ENCODE measurements at places on chromosomes 6 and 20.

GRCh38 chr20:4722993-4723392 is 1.3 kb downstream of the PRND start:
- DNase-seq, result no peak

DNA sequence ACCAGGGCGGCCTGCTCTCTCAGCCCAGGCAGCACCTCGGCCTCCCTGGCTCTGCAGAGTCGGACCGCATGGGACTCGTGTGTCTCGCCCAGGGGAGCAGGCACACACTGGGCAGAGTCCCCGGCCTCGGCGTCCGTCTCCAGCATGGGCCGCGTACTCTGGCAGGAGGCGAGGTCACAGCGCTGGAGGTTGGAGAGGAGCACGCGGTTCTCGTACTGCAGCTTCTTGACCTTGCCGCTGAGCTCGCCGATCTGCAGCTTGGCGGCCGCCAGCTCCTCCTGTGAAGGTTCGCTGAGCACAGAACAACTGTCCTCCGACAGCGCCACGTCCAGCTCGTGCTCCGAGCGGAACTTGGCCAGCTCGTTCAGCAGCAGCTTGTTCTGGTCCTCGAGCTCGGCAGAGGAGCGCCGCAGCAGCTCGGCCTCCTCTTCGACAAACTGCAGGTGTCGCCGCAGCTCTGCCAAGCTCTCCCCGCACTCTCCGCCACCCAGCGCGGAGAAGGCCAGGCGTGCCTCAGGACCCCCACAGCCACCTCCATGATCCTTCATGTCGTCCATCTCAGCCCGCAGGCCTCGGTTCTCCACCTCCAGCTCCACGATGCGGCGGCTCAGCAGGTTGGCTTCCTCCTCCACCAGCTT is 42.0 kb upstream of the DSN1 start:
- DNase-seq, result no peak

GRCh38 chr6:1394514-1395463 is 5.4 kb downstream of the FOXF2 start:
- DNase-seq, result no peak

GRCh38 chr6:97456070-97456469 is 173.1 kb upstream of the MMS22L start:
- no peak for DNase-seq

- no peak for DNase-seq
Observed at GRCh38 chr20:40583205-40583604, 105.8 kb downstream of the MAFB start.

GRCh38 chr6:7914991-7915789 is 4.6 kb upstream of the TXNDC5 start:
- no peak for DNase-seq
